ENCODE measurements at places on chromosomes 3 and 15.
A peak's percentile ranks its signal among the peaks of the same experiment; 100 is the strongest.

GRCh38 chr15:75058127-75058905, 34.9 kb downstream of the PPCDC start:
- DNase-seq: no peak

- no peak for DNase-seq
Measured at GRCh38 chr3:184717399-184717983, 5.6 kb upstream of the MAGEF1 start.

GRCh38 chr15:62802612-62803011, 239.9 kb upstream of the TPM1 start:
- DNase-seq: no peak

GRCh38 chr15:38877471-38877870, 312.9 kb upstream of the RASGRP1 start:
- DNase-seq: no peak

DNA sequence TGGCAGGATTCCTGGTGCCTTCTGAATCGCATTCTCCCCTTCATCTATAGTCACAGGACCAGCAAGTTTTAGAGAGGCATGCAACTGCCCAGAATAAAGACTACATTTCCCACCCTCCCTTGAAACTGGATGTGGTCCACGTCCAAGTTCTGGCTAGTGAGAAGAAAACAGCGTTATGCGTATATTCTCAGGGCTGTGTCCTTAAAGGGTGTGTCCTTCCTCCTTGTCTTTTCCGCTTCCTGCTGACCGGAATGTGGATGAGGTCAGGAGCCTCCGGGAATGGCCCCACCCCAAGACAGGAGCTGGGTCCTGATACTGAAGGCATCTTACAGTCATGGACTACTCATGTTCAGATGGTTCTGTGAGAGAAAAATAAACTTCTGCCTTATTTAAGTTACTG, 20.2 kb downstream of the CHST2 start:
- no peak for DNase-seq

GRCh38 chr3:129603561-129603942, 2.9 kb downstream of the PLXND1 start:
- no peak for DNase-seq

DNA sequence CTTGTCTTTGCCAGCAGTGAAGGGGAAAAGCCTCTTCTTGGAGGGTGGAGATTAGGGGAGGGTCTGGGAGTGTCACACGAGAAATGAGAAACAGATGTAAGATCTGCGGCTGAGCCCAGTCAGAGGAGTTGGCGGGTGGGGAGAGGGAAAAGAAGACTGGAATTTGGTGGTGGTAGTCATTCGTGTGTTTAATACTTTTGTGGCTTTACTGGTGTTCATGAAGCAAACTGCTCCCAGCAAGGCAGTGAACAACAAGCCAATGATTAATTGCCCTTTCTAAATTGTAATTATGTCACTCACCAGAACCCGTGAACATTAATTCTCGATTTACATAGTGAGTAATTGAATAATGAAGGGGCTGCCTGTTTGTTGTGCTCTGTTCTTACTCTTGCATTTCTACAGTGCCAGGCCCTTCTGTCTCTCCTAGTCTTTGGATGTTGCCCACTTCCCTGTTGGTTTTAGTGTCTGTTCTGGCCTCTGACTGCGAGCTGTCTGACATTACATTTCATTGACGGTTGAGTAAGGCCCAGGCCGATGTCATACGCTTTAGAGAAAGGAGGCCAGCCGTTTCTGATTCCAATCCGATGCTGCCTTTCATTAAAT, 78.0 kb downstream of the CHCHD6 start:
- no peak for DNase-seq

- DNase-seq: no peak
Measured at GRCh38 chr3:50671331-50671730, 3.4 kb upstream of the DOCK3 start.

GRCh38 chr3:20924646-20925385, 738.8 kb upstream of the SGO1 start:
- DNase-seq: no peak

DNA sequence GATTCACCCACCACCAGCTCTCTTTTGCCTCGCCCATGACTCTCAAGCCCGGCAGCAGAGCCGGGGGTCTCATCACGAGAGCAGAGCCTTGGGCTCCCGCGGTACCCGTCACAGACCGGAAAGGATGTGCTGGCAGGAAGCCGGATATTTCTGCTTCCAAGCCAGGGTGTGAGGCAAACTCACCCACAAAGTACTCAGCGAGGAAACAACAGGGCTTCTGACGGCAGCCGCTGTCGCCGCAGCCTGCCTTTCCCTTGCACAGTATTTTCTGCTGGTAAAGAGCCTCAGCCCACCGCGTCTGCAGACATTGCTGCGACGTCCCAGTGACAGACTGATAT, 119.9 kb downstream of the NSMCE3 start:
- DNase-seq: no peak

DNA sequence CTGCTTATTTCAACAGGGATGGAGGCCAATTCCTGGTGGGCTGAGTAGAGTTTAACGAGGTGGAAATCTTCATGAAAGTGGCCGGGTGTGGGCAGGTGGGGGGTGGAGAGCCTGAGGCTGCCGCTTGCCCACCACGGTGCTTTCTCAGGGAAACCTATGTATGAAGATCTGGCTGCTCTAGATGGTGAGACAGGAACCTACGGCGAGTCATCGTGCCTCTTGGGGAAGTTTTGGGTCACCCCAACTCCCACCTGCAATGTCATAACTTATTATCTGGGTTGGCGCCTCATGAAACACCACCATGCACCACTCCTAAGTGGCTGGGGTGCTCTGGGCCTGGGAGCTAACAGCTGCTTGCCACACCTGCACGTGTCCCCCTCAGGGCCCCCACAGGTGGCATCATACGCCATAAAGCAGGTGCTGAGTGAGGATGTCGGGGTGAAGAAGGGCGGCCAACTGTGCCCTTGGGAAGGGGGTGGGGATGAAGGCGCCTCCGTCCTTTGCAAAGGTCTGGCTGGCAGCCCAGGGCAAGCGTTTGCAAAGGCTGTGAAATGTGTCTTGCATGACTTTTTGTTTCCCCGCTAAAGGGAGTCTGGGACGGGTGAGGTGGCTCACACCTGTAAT, 27.9 kb upstream of the SNRPA1 start:
- DNase-seq: no peak

DNA sequence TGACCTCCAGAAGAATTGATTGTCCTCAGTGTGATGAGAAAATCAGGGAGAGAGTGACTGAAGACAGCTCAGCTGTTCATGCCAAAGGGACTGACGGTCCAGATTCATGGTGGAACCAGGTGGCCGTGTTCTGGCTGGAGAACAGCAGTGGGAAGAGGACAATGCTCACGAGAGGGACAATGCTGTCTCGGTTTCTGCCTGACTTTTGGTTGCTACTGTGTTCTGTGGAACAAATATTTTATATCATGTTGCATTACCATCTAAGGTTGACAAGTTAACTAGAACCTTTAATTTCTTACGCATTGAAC, 58.0 kb upstream of the ULK4 start:
- DNase-seq: no peak

DNA sequence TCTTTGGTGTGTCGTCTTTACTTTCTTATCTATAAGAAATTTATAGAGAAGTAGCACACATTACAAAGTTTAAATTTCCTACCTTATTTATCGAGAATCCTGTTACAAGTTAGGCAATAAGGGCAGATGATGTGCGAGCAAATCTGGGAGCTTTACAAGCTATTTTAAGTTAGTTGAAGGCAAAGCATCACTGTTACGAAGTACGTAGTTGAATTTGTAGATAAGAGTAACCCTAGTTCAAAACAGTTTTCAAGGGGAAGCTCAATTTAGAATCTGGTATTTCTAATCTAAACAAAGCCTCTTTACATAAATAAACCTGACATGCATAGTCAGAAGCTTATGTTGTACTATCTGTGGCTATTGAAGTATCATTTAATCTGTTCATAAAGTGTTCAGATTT, 8.4 kb downstream of the KBTBD8 start:
- DNase-seq: no peak

DNA sequence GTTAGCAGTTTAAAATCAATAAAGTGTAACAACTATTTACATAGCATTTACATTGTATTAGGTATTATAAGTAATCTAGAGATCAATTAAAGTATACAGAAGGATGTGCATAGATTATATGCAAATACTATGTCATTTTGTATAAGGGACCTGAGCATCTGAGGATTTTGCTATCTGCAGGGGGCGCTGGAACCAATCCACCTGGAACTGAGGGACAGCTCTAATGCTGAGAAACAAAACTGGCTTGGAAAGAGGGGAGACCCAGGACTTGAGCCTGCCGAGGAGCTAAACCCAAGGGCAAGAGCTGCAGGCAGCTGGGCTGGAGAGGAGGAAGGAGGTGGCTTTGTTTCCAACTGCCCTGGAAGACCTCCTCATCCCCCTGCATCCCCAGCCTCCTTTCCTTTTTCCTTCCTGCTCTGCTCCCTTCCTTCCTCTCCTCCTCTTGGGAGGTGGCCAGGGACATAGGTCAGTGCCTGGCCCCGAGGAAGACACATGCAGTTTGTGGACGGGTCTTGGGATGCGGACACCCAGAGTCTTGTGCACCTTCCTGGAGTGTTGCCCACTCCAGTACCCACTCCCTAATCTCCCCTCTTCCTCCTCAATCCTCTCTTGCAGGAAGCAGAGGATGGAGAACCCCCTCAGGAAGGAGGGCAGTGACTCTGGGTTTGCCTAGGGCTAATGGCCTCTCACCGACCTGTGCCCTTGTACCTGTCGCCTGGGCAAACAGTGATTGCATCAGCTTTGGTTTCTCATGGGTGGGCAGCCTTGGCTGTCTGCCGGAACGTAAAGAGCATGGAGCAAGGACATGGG, 825 bp upstream of the RTP3 start:
- DNase-seq: peak; percentile 54

GRCh38 chr15:50627351-50628055, 59.1 kb downstream of the TRPM7 start:
- DNase-seq: no peak

- DNase-seq: no peak
Measured at GRCh38 chr3:72348357-72348756, 499.9 kb downstream of the SHQ1 start.

- DNase-seq: no peak
Measured at GRCh38 chr3:18344306-18345014, 80.7 kb downstream of the SATB1 start.

- no peak for DNase-seq
Measured at GRCh38 chr3:194312743-194313281, 38.3 kb downstream of the CPN2 start.

DNA sequence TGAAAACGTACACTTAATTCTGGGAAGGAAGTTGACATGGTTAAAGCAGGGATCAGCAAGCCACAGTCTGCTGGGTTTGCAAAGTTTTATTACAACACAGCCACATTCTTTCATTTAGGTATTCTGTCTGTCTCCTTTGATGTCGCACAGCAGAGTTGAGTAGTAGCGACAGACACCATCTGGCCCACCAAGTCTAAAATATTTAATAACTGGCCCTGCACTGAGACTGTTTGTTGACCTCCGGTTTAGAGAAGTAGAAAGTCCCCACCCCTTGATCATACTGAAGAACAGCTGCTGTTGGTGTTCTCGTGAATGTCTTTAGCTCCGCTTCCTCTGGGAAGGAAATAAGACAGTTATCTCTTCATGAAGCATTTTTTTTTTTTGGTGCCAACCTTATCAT, 66.2 kb downstream of the MCTP2 start:
- no peak for DNase-seq

DNA sequence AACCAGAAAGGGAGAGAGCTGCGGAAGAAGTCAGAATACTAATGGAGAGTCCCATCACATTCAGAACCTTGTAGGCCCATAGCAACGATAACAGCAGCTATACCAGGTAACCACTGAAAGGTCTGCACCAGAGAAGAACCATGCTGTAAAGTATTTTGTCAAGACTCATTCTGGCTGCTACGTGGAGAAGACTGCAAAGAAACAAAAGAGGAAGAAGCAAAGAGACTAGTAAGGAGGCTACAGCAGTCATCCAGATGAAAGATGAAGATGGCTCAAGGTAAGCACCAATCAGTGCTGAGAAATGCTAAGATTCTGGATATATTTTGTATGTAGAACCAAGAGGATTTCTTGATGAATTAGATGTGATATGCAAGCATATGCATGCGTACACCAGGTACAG, 39.6 kb downstream of the ACAP2 start:
- DNase-seq: no peak

DNA sequence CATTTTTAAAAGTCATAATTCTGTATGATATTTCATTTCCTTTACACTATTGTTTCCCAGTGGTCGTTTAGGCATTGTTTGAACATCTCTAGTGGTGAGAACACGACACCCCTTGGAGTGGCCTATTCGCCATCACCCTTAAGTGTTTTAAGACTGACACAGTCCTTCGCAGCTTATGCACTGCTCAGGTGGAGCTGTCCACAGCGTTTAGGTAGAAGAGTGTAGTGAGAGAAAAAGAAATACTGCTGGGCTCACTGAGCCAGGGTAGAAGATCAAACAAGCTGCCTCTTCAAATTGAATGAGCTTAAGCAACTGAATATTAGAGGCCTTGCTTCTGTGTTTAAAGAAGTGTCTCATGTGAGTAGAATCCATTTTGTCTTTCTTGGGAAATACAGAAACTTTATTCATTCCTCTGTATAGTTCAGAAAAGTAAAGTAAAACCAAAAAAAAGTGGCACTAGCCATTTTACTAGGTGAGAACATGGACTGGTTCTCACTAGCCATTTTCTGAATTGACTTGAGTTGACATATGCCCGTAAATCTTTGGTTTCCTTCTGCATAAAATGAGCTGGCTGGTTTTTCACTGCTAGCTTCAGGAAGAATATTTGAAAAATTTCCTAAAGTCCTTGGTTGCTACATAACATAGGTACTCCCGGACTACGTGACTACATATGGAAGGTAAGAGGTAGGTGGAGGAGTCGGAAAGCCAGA, 155.9 kb downstream of the P3H2 start:
- DNase-seq: no peak

GRCh38 chr3:5057272-5057671, 64.8 kb upstream of the ARL8B start:
- no peak for DNase-seq

DNA sequence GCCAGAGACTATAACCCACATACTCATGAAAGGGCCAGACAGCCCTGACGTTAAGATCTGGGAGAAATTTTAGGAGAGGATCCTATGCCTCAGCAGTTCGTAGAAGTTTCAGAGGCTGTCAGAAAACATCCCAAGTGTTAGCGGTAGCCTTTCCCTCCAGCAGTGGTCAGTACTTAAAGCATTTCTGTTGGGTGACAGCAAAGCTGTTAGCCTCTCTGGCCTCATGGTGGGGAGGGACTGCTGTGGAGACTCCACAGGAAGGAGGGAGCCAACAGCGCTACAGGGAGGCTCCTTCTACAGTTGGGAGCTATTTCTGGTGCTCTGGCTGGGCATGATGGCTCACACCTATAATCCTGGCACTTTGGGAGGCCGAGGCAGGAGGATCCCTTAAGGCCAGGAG, 27.4 kb downstream of the IDH2 start:
- no peak for DNase-seq
